ENCODE measurements at places on chromosomes 1 and 21.
A peak's percentile ranks its signal among the peaks of the same experiment; 100 is the strongest.

GRCh38 chr21:43922949-43923348 lies 57.9 kb downstream of the AGPAT3 start:
- no peak for DNase-seq

DNA sequence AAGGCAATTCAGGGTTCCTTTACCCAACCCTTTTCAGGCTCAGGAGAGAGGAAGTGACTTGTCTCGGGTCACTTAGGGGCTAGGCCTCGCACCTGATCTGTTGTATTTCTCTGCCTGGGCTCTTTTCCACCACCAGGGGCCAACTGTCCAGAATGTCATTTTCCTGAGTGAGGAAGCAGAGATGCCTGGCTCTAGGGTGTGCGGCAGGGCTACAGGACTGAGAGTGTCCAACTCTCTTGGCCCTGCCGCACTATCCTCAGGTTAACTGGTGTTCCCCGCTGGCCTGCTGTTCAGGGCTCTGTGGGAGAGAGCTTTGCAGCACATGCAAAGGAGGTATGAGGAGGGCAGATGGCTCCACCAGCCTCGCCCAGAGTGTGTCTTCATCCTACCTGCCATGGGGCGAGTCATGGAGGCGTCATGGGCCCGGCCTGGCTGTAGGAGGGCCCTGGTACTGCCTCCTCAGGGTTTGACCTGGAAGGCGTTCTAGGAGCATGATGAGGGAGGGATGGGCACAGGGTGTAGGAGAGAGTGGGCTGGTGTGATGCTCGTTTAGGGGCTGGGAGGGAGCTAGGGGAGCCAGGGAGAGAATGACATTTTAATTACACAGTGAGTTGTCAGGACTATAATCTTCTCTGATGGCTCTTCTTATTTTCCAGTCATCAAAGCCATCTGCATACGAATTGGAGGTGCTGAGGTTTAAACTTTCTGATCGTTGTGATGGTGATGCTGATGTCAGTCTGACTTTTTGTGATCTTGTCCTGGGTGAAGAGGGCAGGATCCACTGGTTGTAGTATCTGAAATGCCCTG lies 128.3 kb downstream of the NOS1AP start:
- no peak for DNase-seq

DNA sequence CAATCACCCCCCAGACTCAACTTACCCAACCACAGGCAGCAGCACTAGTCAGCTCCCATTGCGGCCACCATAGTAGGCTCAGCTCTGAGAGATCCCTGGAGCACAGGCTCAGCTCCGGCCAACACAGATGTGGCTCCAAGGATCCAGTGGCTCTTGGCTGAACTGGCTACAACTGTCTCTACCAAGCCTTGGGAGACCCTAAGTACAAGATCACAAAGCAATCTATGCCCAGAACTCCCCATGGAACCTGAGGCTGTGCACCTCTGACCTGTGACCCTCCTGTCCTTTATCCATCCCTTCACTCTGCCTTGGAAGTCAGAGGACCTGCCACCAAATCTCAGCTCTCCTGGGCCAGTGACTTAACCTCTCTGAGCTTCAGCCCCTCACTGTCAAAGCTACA lies 61.8 kb upstream of the GJB5 start:
- DNase-seq: no peak

DNA sequence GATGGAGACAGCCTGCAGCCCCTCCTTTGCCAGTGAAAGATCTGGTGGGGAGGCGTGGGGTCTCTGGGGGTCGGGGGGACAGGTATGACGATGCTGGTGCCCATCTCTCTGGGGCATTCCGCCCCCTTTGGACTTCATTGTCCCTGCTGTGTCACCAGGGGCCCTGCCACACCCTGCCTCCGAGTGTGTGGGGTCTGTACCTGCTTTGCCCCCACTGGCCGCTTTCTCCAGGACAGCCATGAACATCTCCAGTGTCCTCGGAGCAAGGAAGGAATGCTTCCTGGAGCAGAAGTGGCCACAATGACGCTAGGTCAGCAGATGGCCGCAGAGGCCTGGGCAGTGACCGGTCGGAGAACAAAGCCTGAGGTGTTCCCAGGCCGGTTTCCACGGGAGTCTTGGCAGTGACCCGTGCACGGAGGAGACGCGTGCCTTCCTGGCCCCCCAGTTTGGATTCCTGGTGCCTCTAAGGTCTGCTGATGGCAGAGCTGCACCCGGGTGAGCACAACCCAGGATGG lies 18.6 kb upstream of the TRAPPC10 start:
- DNase-seq: no peak

DNA sequence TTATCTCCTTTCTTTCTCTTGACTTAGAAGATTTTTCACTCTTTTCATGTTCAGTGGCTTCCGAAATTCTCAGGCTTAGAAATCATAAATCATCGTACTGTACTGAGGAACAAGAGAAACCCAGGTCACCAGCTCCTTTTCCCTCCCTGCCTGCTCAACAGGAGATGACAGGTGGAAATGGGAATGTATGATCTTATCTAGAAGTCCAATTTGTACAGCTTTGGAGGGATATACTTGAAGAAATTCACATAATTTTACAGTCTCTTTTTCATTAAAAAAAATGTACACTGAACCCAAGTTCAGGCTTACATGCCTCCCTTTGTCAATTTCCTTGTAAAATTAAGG lies 11.7 kb downstream of the EVA1C start:
- DNase-seq: no peak

GRCh38 chr1:159987186-159987585 lies 33.1 kb upstream of the SLAMF9 start:
- DNase-seq: no peak

GRCh38 chr1:182643699-182644098 lies 39.5 kb upstream of the RGS16 start:
- no peak for DNase-seq

- no peak for DNase-seq
Observed at GRCh38 chr1:177995369-177995768, 25.5 kb upstream of the SEC16B start.

DNA sequence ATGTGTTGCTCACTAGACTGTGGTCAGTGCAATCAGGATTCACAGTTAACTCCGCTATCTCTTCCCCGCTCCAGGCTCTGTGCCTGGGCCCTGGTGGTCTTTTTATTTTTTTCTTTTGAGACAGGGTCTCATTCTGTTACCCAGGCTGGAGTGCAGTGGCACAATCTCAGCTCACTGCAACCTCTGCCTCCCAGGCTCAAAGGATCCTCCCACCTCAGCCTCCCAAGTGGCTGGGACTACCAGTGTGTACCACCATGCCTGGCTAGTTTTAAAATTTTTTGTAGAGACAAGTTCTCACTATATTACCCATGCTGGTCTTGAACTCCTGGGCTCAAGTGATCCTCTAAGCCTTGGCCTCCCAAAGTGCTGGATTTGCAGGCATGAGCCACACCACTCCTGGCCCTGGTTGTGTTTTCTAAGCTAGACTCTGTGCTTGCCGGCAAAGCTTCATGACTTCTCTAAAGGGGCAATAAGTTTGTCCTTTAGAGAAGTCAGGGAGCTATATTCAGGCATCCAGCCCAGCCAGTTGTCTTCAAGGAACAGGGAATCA lies 1.4 kb downstream of the RCSD1 start:
- DNase-seq: no peak

GRCh38 chr1:147167365-147167764 lies 4.9 kb downstream of the PRKAB2 start:
- DNase-seq: peak; percentile 88

DNA sequence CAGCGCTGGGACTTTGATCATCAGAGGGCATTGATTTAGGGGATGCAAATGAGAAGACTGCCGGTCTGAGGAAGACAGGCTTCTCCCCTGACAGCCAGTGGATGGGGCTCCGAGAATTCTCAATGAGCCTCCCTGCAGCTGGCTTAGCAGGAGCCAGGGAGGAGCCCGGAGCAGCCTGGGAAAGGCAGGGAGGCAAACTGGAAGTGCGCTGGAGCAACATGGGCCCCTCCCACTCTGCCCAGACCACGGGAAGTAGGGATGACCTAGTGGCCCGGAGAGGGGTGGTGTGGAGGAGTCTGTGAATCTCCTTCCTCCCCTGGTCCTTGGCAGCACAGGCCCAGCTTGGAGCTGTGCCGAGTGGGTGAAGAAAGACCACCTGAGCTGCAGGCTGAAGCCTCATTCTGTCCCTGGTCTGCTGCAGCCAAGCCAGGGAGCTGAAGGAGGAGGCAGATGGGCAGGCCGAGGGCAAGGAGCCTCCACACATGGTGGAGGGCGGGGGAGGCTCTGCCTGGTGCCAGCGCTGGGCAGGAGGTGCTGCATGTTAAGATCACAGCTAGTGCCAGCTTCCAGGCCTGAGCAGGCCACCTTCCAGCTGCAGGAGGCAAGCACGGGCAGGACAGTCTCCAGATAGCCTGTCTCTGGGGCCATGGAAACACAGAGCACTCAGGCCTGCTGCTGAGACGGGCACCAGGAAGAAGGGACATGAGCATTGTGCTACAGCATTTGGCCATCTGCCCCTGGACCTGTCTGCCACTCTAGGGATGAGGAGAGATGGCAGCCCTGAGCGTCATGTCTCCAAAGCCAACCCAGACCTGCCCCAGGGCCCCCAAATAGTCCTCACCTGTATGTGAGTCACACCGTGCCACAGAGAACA lies 12.2 kb upstream of the CLSTN1 start:
- DNase-seq: no peak

- DNase-seq: no peak
Observed at GRCh38 chr1:112557385-112557784, 48.6 kb downstream of the WNT2B start.

DNA sequence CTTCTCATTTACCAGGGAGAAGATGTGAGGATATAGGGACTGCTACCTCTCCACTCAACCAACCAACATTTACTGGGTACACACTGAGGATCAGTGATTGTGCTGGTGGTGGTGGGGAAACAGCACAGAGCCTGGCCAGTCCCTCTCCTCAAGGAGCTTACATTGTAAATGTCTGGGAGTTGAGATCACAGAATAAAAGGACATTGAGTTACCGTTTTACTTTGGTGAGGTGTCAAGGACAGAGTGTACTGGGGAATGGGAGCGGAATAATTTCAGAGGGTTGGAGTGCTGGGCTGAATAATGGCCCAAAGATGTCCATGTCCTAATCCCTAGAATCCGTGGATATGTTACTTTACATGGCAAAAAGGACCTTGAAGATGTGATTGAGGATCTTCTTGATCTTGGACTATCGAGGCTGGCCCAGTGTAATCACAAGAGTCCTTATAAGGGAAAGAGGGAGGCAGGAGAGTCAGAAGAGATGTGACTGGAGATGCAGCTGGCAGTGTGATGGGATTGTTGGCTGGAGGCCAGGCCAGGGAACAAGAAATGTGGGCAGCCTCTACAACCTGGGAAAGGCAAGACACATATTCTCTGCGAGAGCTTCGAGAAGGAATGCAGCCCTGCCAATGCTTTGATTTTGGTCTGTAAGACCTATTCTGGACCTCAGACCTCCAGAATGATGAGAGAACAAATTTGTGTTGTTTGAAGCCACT lies 26.6 kb upstream of the RWDD3 start:
- DNase-seq: no peak

GRCh38 chr1:97245682-97246081 lies 524.1 kb downstream of the PTBP2 start:
- no peak for DNase-seq

DNA sequence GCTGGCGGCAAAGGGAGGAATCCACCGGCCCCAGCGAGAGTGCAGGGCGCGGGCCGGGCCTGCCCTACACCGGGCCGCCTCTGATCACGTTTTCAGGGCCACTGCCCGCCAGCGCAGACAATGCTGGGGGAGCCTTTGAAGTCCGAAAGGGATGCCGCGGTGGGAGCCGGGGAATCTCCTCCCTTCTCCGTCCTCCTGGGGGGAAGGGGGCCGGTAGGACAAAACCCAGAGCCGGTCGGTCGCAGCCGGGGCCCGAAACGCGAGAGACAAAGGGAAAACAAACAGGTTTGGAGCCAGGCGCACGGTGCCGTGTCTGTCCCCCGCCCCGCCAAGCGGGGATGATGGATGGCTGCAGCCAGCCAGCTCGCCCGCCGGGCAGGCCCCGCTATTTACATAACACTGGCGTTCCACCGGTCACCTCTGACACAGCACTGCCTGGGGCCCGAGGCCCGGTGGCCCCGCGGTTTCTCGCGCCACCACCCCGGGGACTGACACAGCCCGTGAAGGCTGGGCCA lies 92.0 kb downstream of the CASZ1 start:
- no peak for DNase-seq

GRCh38 chr1:216723274-216723780 lies at the start of gene ESRRG:
ESRRG (minus strand) TSS chr1:216723429; CDS start chr1:216723299, 130 bp downstream.
- DNase-seq: no peak

GRCh38 chr1:61170328-61171238 lies 88.2 kb downstream of the NFIA start:
- DNase-seq: no peak

GRCh38 chr1:86429835-86430234 lies 5.9 kb downstream of the CLCA2 start:
- peak; percentile 86 for DNase-seq

DNA sequence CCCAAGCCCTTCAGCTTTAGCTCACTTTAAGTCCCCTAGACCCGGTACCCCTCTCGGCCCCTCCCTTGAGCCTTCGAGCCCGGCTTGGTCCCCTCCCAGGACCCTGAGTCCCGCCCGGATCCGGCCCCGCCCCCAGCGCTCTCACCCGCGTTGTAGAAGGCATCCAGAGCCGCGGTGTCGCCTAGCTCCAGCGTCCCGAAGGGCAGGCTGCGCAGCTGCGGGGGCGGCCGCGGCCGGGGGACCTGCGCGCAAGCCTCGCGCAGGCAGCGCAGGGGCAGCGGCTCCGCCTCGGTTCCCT lies 699 bp downstream of the MAP3K6 start:
- DNase-seq: peak; percentile 45

- DNase-seq: no peak
Observed at GRCh38 chr1:18531503-18531845, 50.7 kb downstream of the KLHDC7A start.

DNA sequence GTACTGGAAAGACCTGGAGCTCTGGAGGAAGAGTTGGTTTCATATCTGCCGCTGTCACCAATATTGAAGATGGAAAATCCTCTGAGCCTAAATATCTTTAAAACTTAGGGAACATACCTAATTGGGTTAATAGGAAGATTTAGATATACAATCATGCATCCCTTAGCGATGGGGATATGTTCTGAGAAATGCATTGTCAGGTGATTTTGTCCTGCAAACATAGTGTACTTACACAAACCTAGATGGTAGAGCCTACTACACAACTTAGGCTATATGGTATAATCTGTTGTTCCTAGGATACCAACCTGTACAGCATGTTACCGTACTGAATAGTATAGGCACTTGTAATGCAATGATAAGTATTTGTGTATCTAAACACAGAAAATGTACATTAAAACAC lies 22.5 kb downstream of the YTHDF2 start:
- DNase-seq: no peak

- DNase-seq: no peak
Observed at GRCh38 chr1:41813226-41813625, 105.5 kb downstream of the HIVEP3 start.

- DNase-seq: no peak
Observed at GRCh38 chr1:115168026-115168425, 78.7 kb upstream of the TSPAN2 start.

GRCh38 chr21:26491663-26492062 lies 81.4 kb downstream of the CYYR1 start:
- no peak for DNase-seq

GRCh38 chr1:152252157-152252556 lies 28.2 kb upstream of the HRNR start:
- no peak for DNase-seq

- no peak for DNase-seq
Observed at GRCh38 chr1:229148041-229148671, 122.8 kb upstream of the RAB4A start.

All from HS-5 (cell line).